Anterior cingulate cortex (tissue), 58 donors: ENCODE measurements at places on chromosomes 7 and 10.

DNA sequence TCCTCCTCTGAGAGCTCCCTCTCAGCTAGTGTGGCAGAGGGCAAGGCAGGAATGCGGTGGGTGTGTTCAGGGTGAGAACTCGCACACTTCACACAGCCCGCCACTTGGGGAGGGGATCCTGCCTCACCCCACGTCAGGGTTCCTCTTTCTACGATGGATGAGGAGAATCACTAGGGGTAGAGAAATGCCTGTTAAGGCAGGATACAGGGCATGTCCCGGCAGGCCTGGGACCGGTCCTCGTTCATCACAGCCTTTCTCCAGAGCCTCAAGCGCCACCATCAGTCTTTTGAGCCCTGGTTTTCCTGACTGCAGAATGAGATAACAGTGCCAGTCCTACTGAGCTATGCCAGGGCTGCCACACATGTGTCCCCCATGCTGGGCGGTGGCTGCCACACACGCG, 546.7 kb upstream of the ADARB2 start:
- no peak for DNase-seq

- no peak for DNase-seq
Measured at GRCh38 chr7:150420242-150420641, 30.2 kb upstream of the GIMAP8 start.

DNA sequence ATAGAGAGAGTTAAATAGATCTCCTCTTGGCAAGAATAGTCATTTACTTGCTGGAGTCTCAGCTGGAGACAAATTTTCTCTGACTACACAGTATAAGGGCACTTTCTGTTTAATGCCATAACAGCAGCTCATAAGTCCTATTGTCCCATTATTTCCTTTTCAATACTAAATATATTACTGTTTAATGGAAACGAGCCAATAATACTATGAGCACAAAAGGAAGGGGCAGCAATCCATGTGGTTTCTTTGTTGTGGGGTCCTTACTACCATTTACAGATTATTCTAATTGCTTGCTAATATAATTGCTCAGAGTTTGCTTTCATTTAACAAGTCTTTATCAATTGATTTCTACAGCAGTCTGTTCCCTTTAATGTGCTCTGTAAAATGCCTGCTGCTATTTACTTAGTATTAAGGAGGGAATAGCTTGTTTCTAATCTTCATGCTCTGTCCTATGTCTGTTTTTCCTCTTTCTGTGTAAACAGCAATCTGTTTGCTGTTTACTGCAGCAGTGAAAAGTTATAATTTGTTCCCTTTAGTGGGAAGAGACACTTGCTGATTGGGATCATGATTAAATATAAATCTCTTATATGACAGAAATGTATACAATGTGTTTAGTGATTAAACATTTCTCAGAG, 296.2 kb upstream of the SMIM30 start:
- DNase-seq: no peak

DNA sequence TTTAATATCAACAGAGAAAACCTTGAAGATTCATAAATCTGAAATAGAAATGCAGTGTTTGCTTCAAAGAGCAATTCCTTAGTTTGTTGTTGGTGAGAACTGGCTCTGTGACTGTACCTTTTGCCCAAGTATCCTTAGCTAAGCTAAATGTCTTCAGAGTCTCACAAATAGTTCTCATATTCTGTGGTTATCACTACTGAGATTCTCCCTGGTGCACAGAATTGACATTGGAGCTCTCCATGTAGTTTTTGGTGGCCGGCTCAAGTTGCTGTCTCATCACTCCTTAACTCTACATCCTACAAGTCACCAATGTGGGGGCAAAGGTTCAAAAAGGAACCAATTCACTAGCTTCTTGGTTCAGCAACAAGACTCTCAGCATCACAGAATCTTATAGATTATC, 780.3 kb downstream of the LRMDA start:
- no peak for DNase-seq

GRCh38 chr7:25050223-25050622, 70.2 kb upstream of the OSBPL3 start:
- no peak for DNase-seq

- no peak for DNase-seq
Measured at GRCh38 chr10:100826661-100826982, 81.2 kb downstream of the PAX2 start.

GRCh38 chr7:134527979-134528371, 608 bp downstream of the AKR1B10 start:
- no peak for DNase-seq

GRCh38 chr10:75650648-75651047, 219.2 kb downstream of the LRMDA start:
- no peak for DNase-seq

GRCh38 chr10:118311505-118311904, 30.6 kb downstream of the FAM204A start:
- DNase-seq: no peak

GRCh38 chr10:8921568-8921967, 867.1 kb downstream of the GATA3 start:
- DNase-seq: no peak

GRCh38 chr7:1873857-1874589, 203.9 kb downstream of the ELFN1 start:
- no peak for DNase-seq

DNA sequence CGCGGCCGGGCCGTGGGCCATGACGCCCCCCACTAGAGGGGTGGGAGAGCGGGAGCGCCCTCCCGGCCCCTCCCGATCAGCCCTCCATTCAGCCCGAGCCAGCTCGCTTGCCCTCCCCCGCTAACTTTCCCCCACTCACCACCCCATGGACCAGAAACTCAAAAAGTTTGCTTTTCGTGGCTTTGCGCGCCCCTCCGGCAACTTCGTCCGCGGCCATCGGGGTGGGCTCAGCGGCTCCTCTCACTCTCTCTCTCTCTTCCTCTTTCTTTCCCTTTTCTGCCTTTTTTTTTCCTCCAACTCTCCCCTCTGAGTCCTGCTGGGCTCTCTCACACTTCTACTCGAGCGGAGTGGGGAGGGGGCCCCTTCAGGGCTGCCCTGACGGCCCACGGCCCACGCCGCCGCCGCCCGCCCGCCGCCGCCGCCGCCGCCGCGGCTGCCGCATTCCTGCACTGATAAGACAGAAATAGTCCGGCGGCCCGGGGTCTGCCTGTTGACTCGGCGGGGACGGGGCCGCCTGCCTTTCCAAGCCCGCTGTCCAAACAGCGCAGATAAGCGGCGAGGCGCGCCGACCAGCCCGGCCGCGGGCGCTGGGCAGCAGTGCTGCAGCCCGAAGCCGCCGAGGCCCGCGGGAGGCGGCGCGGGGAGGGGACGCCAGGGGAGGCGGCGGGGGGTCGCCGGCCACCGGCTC, at the start of gene SMARCD3:
Gene SMARCD3, minus strand, starts transcription at position 349 of the 688 bp plus-strand sequence. Its CDS starts 132 bp downstream, at position 217.
- DNase-seq: no peak

- no peak for DNase-seq
Measured at GRCh38 chr7:123773481-123773880, 24.7 kb upstream of the WASL start.

GRCh38 chr7:7895004-7895650, 73.5 kb upstream of the GLCCI1 start:
- DNase-seq: no peak

DNA sequence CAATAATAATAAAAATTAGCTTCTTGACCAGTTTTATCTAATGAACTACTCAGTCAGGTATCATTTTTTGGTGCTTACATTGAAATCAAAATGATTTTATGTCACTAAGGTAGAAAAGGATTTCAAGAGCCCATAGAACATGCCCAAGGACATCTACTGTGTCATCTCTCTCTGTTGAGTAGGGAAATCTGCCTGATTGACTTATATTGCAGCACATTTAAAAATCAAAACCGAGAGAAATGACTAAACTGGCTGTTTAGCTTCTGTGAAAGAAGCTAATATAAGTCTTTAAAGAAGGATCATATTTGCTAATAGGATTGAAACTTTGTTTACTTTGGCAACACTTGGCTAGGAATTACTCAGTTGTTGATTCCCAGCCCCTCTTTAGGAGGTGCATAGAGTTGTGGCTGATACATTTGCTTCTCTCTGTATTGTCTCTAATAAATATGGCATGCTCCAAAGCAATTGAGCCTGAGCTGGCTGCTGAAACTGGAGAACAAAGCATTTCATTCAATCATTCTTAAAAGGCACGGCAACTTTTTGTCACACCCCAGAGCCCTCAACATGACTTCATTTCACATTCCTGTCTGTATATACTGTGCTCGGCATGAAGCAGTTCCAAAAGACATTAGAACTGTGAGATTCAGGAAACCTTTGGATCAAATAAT, 1096.9 kb upstream of the POT1 start:
- no peak for DNase-seq

- no peak for DNase-seq
Measured at GRCh38 chr7:28793381-28794085, 164.6 kb downstream of the TRIL start.

DNA sequence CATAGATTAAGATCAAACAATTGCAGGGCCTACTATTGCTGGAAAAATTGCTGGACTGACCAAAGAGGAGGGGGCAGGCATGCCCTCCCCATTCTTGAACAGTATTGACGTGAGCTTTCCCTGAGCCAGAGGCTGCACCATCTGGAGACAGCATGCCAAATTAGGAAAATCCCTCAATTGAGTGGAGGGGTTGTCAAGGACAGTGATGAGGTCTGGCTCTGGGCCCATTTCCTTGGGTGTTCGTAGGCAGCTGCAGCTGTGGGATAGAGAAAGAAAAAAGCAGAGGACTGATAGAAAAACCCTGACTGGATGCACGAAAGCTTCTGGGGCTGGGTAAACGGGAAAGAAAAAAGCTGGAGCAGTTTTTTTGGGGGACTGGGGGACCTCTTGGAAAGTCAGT, 22.8 kb upstream of the ORC5 start:
- no peak for DNase-seq

- no peak for DNase-seq
Measured at GRCh38 chr10:51767103-51767763, 67.8 kb upstream of the CSTF2T start.

- DNase-seq: no peak
Measured at GRCh38 chr10:89549510-89549909, 14.1 kb upstream of the SLC16A12 start.

DNA sequence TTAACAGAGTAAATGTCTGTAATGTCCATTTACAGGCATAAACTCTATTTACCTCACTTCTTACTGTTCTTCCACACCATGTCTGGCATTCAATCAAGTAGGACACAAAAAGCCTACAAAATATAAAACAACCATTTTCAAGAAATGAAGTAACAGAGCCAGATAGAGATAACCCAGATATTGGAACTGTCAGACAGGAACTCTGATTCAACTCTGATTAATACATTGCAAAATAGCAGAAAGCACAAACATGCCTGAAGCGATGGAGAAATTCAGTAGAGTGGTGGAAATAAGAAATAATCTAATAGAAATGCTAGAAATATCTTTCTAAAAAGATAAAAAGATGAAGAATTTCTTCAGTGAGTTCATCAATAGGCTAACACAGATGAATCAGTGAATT, 964.4 kb downstream of the PCDH15 start:
- no peak for DNase-seq

- DNase-seq: no peak
Measured at GRCh38 chr7:158013085-158013668, 574.4 kb downstream of the PTPRN2 start.

DNA sequence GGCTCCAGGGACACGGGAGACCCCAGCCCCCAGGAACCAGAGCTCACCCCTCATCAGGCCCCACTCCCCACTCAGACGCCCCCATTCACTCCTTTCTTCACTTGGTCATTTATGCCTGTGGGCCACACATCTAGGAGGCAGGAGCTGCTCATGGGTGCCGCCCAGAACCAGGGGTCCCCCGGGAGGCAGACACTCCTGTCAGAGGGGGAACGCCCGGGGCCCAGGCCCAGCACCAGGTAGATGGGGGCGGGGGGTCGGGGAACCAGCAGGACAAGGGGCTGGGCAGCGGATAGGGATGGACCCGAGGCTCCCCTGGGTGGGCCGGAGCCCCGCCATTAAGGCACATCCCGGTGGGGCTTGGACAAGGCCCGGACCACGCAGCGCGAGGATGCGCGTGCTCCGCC, 11.8 kb downstream of the CALY start:
- no peak for DNase-seq

DNA sequence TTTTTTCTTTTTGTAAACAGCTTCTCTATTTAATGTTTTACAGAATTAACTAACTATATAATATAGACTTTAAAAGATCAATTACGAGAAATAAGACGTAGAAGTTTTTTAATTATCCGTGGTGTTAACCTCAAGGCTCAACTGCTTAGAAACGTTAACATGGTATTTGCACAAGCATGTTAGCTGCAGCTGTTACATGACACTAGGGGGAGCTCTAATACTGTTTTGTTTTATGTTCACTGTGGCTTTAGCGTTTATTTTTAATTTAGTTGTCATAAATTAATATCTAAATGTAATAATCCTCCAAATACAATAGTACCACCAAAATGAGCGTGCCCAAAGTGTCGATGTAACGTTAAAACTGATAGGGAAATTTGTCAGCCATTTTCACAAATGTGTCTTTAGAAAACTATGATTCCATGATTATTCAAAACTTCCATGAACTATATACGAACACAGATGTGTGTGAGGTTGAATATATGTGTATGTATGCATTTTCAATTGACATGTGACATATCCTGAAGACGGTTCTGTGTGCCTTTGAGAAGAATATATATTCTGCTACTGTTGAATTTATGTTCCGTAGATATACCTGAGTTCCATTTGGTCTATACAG, 828.8 kb upstream of the MBL2 start:
- DNase-seq: no peak

DNA sequence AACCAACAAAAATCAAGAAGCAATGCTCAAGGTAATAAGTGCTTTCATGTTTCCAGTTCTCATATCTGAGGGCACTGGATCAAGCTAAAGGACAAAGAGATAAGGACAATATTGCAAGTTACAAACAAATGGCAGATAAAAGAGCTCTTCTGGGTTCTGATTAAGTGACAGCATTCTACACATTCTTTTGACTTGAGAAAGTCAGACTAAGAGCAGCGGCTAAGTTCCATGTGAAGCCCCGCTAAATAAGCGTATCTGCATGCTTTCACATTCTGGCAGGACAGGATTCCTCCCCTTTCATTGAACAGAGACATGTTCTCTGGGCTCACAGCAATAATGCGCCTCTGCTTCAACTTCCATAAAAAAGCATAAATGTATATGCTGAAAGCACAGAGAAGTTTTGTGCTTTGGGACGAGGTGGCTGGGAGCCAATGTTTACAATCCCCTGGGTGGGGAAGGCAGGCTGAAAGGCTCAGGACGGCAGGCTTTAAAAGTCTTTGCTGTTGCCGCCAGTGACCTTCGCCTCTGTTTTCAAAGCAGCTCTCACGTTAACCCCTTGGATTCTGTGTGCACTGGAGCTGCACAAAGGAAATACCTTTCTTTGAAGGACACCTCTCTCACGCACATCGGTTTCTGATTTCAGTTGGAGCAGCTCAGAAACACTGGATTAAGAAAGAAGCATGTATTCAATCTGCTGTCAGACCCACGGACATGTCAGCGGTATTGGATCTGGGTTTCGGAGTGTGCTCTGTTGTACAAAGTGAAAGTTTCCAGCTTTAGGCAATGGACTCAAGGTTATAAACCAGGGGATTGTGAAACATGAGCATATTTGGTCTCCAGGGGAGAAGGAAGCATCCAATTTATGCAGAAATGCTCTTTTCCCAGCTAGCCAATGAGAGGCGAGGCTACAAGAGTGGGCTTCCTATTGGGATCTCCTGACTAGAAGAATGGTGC, 105.4 kb upstream of the FAM133B start:
- no peak for DNase-seq

- no peak for DNase-seq
Measured at GRCh38 chr10:131654471-131655087, 246.2 kb upstream of the PPP2R2D start.
